ENCODE measurements at places on chromosomes 4 and X.

GRCh38 chr4:26788341-26788733 is 72.3 kb upstream of the STIM2 start:
- DNase-seq: no peak

- DNase-seq: no peak
These were observed 255.8 kb downstream of the COL25A1 start for GRCh38 chr4:109046471-109047201.

DNA sequence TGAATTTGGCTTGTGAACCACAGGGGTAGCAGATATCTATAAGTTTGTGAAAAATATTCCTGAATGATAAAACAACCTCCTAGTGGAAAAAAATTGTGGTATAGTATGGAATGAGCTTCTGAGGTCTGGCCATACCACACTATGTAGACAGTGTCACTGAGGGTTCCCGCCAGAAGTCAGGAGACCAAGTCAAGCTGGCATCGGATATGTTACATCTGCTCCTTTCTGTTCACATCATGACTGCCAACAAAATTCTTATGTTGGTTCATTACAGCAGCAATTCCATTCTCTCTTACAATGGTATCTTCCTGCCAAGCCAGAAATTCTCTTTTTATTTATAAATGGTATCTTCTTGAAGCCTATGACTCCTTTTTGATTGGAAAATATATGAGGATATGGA is 273.0 kb downstream of the PPP3CA start:
- DNase-seq: no peak

GRCh38 chr4:80091184-80091583 is 18.2 kb upstream of the ANTXR2 start:
- no peak for DNase-seq

DNA sequence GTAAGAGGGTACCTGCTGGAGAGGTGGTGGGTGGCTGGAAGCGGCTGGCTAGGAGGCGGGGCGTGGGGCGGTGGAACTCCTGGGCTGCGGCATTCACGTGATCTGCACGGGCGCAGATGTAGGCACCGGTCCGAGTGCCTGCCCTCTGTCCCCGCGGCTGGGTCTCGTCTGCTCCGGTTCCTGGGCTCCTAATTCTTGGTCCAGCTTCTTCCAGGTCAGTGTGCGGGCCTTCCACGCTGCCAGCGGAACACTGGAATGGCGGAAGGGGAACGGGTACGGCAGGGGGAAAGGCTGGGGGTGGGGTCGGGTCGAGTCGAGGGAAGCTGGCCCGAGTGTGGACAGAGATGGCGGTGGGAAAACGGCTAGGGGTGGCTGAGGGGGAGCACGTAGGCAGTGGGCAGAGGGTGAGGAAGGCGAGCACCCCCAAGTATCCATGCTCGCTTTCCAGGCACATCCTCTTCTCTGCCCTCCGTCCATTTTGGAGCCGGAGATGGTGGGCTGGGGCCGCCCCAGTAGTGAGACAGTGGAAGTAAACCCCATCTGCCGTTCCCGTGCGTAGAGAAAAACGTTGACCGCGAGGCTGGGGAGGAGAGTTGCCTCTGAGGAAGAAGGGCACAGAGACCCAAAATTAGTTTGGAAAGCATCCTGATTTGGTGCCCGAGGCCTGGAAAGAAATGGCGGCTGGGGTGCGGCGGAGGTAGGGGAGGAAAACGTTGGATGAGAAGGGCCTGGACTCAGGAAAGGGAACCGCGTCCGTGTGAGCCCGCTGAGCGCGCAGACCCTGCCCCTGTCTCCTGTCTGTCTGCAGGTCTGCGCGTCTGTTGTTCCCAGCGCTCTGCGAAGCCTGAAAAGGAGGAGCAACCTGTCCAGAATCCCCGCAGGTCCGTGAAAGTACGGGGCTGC is at the start of gene TCEAL4:
TCEAL4 (plus strand) TSS at position 105 of the 903 bp plus-strand sequence. CDS start 1,161 bp downstream, outside the sequence.
- no peak for DNase-seq
